ENCODE measurements at places on chromosomes 7 and 10.

DNA sequence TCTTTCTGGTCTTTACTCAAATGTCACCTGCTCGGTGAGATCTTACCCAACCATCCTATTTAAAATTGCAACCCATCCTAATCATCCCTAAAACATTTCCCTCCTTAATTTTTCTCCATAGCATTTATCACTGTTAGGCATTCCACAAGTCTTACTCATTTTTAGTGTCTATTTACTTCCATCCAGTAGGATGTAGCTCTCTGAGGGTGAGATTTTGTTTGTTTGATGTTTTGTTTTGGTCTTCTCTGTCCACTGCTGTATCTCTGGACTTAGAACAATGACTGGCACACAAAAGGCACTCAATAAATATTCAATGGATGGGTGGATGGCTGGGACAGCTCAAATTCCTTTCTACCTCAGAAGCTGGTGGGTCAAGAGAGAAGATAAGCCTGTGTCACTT lies 15.8 kb upstream of the DUSP5 start:
- no peak for DNase-seq

DNA sequence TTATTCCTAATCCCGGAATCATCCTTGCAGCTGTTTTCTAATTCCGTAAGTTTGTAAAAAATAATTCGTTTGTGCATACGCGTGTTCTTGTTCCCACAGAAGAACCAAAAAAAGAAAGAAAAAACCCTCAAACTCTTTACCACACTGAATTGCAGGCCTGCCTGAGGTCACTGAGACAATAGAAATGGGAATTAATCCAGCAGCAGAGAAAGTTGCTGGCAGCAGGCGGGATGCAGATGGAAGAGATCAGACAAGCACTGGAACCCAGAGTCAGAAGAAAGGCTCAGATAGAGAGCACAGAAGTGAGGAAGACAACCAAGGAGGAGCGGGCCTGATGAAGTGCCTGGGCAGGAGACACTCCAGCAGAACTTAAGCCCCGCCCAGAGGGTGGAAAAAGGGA lies 141.5 kb upstream of the VWC2 start:
- no peak for DNase-seq

GRCh38 chr7:84688671-84689070 lies 494.1 kb upstream of the SEMA3A start:
- no peak for DNase-seq

GRCh38 chr7:77808517-77808916 lies 9.9 kb downstream of the PHTF2 start:
- no peak for DNase-seq

DNA sequence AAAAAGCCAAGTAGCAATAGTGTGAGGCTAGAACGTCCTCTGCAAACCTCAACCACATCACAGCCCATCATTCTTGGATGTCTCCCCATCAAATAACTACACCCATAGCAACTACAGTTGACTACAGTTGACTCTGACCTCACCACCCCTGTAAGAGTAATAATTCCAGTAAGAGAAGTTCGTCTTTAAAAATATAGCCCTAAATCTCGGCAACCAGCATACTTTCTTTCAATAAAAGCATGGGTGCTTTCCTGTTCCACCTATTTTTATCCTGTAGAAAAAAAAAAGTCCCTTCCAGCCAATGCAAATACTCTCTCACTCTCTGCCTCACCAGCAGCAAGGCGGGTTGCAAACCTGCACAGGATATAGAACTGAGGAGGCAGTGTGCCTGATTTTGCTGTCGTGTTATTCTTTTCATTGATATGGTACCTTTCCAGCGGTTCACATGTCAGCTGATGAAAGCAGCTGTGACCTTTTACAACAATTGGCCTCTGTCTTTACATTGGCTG lies 187.5 kb upstream of the NFE2L3 start:
- no peak for DNase-seq

DNA sequence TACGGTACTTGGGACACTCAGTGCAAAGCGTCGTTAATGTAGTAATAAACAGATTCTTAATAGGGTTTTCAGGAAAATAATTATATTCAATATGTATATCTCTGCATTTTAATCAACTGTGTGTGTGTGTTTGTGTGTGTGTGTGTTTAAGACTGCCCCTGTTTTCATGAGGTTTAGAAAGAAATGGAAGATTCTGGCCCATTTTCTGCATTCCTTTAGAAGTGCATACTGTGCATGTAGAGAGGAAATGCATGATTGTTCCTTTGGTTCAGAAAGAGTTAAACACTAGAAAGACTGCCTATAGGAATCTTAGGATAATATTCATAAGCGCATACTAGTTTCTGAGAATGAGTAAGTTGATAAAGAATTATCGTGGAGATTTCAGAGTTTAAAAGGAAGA lies 975 bp downstream of the CNTNAP2 start:
- no peak for DNase-seq

DNA sequence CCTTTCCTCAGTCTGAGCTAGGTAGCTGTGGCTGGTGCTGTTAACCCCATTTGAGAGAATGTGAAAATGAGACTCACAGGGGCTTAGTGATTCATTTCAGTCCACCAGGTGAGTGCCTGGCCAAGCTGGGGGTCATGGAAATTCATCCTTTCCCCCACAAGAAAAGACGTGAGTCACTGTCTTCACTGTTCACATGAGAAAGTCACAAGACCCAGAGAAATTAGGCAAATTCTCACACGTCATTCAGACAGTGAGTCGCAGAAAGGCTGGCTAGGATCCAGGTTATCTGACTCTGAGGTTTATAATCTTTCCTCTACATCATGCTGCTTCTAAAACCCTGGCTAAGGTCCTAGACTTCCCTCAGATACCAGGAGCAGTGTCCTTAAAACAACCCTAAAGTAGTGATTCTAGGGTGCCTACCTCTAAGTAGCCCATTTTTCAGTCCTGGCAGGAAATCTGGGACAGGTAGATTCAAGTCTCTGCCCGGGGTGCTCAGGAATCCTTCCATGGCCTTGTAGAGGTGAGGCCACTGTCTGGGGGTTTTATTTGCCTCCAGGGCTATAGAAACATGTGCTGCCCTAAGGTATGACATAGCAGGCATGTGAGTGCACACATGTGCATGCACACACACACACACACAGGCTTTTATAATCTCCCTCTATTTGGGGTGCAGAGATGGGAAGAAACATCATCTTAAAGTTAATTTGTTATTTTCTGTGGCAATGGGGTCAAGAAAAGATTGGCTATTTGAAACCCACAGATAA lies 427.9 kb upstream of the CELF2 start:
- DNase-seq = no peak

DNA sequence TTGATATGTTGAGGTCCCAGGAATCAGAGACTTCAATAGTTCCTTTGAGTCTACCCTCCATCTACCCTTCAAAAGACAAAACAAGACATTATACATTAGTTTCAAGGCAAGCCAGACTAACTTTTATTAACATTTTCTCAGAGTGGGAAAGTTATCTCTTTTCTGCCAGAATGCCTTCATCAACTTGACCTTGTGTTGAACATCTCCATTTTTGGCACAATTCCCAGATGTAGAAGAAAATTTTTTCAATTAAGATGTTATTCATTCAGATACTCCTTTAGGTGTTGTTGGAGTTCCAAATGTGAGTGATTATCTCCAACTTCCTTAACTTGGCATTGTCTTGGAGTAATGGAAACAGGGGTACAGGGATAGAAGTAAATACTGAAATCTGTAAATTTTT lies 59.1 kb downstream of the NRF1 start:
- no peak for DNase-seq

DNA sequence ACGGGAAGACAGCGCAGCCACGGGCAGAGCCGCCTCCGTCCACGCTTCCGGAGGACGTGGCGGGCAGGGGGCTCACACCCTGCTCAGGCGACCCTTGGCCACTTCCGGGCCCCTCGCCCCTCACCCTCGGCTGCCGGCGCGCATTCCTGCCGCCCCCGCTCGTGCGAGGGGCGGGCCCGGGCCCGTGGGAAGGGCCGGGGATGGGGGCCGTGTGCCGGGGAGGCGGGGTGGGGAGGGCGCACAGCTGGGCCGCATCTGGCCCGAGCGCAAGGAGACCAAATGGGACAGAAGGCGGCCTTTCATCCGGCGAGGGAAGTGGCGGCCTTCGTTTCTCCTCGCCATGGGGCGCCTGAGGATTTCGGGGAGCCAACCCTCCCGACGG lies 846 bp upstream of the LFNG start:
- DNase-seq = no peak

DNA sequence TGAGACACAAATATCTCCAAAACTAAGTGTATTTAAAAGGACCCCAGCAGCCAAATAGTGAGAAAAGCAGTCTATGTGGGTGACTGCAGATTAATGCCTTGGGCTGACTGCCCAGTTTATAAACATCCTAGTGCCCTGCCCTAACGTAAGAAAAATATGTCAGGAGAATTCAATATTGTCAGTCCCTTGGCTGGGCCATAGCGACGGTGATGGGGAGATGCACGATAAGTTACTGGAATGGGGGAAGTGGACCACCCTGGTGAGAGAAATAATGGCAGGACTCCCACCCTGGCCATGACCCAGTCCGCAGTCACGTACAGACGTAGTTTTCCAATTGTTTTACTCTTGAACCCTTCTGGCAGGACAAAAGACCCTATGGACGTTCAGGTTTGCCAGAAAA lies 48.0 kb downstream of the JCAD start:
- no peak for DNase-seq

DNA sequence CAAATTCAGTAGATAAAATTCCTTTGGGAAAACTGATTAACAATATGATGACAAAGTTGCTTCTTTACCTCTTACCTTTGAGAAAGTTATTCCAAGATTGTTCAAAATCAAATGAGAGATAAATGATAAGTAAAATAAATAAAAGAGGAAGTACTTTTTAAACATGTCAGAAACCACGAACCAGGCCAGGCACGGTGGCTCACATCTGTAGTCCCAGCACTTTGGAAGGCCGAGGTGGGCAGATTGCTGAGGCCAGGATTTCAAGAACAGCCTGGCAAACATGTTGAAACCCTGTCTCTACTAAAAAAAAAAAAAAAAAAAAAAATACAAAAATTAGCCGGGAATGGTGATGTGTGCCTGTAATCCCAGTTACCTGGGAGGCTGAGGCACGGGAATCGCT lies 296.6 kb downstream of the HGF start:
- DNase-seq = no peak

GRCh38 chr7:99949645-99950228 lies 20.3 kb upstream of the GJC3 start:
- DNase-seq = no peak

- DNase-seq = no peak
These were observed 284.6 kb downstream of the KLF6 start for GRCh38 chr10:3500408-3500856.

DNA sequence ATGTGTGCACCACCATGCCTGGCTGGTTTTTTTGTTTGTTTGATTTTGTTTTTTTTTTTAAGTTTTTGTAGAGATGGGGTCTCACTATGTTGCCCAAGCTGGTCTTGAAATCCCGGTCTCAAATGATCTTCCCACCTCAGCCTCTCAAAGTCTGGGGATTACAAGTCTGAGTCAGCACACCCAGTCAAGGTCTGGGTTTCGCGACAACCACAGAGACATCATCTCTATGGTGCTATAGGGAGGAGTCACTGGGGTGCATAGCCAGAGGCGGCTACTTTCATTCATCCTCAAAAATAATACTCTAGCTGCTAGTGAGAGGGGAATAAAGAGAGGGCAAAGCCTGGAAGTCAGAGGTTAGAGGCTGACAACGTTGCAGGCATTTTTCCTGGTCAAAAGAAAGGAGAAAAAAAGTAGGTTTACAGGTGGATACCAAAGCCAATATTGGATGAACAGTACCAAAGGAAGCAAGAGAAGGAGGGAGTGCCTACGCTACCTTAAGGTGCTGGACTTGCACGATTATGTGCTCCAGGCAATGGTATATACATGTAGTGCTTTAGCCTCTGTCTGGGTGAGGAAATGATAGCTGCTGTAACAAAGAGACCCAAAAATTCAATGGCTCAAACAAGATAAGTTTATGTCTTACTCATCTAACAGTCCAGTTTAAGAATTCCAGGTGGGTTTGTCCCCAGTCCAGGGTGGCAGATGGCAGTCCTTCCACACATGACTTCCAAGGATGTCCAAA lies 178.3 kb downstream of the SKIDA1 start:
- no peak for DNase-seq

GRCh38 chr10:3485057-3485686 lies 299.8 kb downstream of the KLF6 start:
- no peak for DNase-seq

- DNase-seq = no peak
These were observed 182.0 kb downstream of the SEMA3E start for GRCh38 chr7:83466956-83467355.
